ENCODE measurements at places on chromosomes 11 and 22.

GRCh38 chr11:40032331-40032730, 1427.1 kb downstream of the LRRC4C start:
- no peak for DNase-seq

DNA sequence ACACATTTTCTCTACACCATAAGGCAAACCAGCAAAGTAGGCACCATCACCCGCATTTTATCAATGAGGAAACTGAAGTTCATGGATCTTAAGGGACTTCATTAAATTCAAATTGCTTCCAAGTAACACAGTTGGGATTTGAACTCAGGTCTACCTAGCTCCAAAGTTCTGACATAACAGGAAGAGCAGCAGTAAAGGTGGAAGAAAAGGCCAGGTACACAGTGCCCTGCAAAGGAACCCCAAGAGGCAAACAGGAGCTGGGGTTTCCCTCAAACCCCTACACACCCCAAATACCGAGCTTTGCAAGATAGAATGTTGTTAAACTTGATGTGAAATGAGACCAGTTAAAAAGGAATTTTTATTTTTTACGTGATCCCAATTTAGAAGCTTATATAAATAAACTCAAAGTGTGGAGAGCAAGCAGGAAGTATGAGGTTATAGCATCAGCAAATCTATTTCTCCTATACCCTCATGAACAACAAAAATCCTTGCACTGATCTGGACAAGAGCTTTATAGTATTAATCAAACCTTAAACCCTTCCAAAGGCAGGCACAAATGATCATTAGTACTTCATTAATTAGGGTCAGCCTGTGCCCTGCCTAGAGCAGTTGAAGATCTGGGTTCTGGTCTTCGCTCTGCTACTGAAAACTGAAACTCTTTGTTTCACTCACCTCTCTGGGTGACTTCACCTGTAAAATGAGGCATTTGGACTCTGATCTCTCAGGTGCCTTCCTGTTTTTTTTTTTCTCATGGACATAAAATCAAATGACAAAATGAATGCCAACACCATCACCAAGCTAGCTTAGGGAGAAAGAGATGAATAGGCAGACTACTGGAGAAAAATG, 36.5 kb downstream of the SYTL2 start:
- no peak for DNase-seq

DNA sequence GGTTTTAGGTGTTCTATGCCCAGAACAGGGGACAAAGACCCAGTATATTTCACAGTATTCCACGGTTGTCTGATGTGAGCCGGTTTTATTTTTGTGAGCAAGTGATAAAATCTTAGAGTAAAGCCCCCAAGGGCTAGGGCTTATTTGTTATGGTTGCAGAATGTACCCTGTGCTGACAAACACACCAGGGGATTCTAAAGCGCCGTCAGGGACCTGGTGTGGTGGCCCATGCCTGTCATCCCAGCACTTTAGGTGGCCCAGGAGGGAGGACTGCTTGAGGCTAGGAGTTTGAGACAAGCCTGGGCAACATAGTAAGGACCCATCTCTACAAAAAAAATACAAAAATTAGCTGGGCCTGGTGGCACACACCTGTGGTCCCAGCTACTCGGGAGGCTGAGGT, 22.8 kb downstream of the MRPL21 start:
- no peak for DNase-seq

DNA sequence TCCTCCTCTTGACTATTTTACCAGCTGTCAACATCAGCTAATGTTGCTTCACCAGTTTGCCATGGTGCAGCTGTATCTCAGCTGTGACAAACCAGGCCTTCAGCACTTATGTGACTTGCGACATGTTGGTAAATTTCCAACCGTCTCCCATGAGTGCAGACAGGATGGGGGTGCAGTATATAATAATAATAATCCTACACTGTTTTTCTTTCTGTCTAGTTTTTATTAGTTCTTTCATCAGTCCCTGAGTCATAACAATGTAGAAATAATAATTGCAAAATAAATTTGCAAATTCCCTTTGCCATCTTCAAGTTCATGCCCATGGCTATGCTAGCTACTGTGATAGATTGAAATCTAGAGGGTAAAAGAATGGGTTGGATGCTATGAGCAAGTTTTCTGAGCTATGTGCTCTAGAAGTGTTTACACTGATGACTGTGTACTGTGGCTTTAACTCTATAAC, 4.9 kb downstream of the MMP13 start:
- DNase-seq: no peak

DNA sequence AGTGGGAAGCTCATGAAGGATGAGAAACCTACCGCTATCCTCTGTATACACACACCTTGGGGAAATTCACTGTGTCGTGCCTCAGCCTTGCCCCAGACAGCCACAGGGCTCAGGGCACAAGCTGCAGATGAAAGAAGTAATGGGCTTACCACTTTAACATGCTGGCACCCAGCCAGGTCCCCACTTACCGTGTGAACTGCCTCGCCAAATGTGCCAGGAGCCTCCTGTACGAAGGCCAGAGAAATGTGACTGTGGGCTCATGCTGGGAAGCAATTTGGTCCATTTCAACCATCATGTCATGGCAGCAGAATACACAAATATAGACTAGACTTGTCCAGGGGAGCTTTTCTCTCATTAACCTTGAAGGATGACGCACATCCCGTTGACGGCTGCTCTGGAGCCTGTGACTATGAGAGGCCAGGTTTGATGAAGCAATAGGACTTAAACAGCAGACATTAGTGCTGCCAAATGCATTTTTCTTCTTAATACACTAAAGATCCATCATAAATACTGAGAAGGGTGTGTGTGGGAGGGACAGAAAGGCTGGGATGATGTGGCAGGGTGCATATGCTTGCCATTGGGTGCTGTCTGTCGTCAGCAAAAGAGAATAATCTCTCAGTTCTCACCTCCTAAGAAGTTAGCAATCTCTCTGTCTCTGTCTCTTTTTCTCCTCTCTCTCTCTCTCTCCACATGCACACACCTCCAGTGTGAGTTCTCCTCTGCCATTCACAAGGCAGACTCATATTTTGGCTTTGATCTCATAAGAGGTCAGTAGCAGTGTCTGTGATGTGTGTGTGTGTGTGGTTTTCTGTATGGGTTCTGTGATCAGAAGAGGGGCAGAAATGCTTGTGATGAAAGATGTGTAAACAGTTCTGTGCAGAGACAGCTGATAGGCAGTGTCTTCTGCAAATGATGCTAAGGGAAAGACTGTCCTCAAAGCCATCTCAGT, 142.4 kb downstream of the KIRREL3 start:
- no peak for DNase-seq

GRCh38 chr11:102868339-102868738, 6.4 kb downstream of the MMP12 start:
- DNase-seq: no peak

GRCh38 chr22:35517207-35517606, 23.4 kb upstream of the RASD2 start:
- no peak for DNase-seq

GRCh38 chr11:67373648-67374570, 511 bp upstream of the CLCF1 start:
- DNase-seq: peak; percentile 63

- DNase-seq: no peak
Measured at GRCh38 chr11:17593466-17594245, 46.6 kb downstream of the OTOG start.

GRCh38 chr11:117932947-117933346, 3.7 kb upstream of the TMPRSS13 start:
- no peak for DNase-seq

DNA sequence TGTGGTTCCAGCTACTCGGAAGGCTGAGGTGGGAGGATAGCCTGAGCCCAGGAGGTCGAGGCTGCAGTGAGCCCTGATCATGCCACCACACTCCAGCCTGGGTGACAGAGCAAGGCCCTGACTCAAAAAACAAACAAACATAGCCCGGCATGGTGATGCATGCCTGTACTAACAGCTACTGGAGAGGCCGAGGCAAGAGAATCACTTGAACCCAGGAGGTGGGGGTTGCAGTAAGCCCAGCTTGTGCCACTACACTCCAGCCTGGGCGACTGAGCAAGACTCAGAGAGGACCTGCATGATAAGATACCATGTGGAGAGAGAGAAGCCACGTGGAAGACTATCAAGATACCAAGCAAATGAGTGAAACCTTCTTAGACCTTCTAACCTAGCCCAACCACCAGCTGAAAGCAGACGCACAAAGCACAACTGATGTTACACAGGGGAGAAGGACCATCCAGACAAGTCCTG, 36.1 kb downstream of the AMBRA1 start:
- DNase-seq: no peak

DNA sequence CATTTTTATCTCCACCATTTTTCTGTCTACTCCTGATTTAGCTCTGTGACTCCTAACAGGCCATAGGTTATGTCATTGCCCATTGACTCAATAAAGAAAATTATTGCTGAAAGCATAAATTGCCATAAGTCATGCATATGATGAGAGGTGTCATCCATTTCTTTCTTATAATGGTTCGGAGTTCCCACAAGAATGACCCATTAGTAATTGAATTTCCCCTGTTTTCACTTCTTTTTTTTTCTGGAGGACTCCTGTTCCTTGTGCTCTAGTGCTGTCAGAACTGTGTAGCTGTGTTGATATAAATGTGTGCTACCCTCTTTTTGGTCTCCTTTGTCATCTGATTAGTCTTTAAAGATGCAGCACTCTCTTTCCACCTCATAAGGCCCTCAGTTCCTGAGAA, 22.9 kb upstream of the CARD18 start:
- DNase-seq: no peak

- no peak for DNase-seq
Measured at GRCh38 chr11:45537614-45538013, 127.8 kb downstream of the CHST1 start.
